Ascending aorta (tissue), 2 donors: ENCODE measurements at places on chromosomes 5 and 9. TPM values are rescaled to one million over a fixed set of nuclear protein-coding genes. Genes with fewer than 3 reads are reported as not detected.

DNA sequence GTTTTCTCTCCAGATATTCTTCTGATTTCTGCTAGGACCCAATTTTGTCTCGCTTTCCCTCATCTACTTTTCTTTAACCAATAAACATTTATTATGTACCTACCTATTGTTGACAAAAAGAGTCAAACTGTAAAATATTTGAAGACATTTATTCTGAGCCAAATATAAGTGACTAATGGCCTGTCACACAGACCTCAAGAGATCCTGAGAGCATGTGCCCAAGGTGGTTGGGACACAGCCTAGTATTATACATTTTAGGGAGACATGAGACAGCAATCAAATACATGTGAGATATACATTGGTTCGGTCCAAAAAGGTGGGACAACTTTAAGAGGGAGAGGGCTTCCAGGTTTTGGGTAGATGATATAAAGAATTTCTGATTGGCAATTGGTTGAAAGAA is 191.8 kb downstream of the NXNL2 start:
- H3K4me3 ChIP-seq = no peak overlapping the region
- no peaks in the 10 kb centered on the region for H3K4me1 ChIP-seq
- no peak overlapping the region for H3K27ac ChIP-seq
- no peaks in the 10 kb centered on the region for H3K27me3 ChIP-seq
- H3K36me3 ChIP-seq = no peaks in the 10 kb centered on the region

The DMGDH gene
- total RNA-seq = 0.75 TPM

GRCh38 chr5:10704949-10705621 is 55.9 kb downstream of the DAP start:
- H3K36me3 ChIP-seq = no peaks in the 10 kb centered on the region
- H3K4me3 ChIP-seq = no peak overlapping the region
- H3K27ac ChIP-seq = no peak overlapping the region
- H3K27me3 ChIP-seq = no peaks in the 10 kb centered on the region

The TMEM215 gene
- total RNA-seq = 0.75 TPM

DNA sequence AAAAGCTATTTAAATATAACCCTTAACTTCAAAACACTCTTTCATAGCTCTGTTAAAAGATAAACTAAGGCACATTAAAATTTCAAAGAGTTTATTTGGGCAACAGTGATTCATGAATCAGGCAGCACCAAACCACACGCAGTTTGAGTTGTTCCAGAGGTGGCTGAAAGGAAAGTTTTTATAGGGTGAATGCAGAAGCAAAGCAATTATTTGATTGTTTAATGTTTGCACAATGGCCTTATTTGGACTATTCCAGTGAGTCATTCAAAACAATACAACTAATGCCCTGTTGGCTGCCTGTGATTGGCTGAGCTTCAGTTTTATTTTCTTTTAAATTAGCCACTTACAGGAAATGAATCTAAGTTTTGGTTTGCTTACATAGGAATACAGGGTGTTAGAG is 125.3 kb downstream of the CEP120 start:
- H3K4me3 ChIP-seq = no peak overlapping the region
- DNase-seq = no peak
- H3K27ac ChIP-seq = peak overlapping the region; percentile 64
- no peaks in the 10 kb centered on the region for H3K36me3 ChIP-seq

The PPWD1 gene
- total RNA-seq = 28.6 TPM

The BAAT gene
- 0.53 TPM for total RNA-seq

DNA sequence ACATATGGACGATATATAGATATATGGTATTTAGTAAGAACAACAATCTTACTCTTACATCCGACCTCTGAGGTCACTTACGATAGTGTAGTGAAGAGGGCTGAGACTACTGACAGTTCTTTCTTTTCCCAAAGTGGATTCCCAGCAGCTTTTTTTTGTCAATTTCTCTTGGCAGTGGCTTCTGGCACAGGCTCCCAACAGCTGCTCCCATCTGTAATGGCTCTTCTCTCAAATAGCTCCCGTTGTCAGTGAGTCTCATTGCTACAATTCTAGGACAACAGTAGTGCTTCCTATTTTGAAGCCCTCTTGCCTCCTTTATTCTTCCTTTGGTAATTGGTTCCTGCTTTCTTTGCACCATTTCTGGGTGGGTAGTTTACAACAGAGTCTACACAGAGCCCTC is 68.4 kb downstream of the SLC25A46 start:
- H3K27me3 ChIP-seq = no peaks in the 10 kb centered on the region
- no peak overlapping the region for H3K4me3 ChIP-seq
- no peak overlapping the region for H3K27ac ChIP-seq
- no peaks in the 10 kb centered on the region for H3K4me1 ChIP-seq
- H3K36me3 ChIP-seq = no peaks in the 10 kb centered on the region

DNA sequence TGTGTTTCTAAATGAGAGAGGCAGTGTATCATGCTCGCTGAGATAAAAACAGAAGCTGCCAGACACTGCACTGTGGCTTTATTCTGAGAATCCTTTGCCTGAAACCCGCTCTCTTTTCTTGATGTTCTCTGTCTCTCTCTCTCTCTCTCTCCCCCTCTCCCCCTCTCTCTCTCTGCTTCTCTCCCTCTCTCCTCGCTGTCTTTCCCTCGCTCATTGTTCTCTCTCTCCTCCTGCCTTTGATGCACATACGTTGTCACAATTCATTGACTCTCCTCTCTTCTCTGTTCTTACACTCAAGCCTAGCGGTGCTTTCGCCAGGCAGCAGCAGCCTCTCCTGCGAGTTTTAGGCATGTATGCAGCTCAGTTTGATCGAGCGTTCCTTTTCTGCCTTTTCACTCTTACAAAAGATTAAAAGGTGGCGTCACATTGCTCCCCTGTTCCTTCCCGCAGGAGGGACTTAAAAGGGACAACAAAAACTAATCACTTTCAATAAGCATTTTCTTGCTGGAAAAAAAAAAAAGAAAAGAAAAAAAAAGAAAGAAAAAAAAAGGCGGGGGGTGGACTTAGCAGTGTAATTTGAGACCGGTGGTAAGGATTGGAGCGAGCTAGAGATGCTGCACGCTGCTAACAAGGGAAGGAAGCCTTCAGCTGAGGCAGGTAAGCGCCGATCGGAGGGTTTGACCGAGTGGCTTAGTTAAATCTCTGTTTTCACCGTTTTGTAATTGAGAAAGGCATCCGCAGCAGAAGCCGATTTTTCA is 717.9 kb upstream of the WWC1 start:
- DNase-seq = no peak
- no peaks in the 10 kb centered on the region for H3K4me1 ChIP-seq
- no peaks in the 10 kb centered on the region for H3K27me3 ChIP-seq
- peak overlapping the region; percentile 32 for H3K4me3 ChIP-seq
- no peak overlapping the region for H3K27ac ChIP-seq

GRCh38 chr5:17411436-17412402 is 86.3 kb upstream of the TAF11L2 start:
- DNase-seq = no peak
- no peak overlapping the region for H3K27ac ChIP-seq
- H3K27me3 ChIP-seq = no peaks in the 10 kb centered on the region
- no peak overlapping the region for H3K4me3 ChIP-seq

The NUTM2G gene
- not detected for total RNA-seq

DNA sequence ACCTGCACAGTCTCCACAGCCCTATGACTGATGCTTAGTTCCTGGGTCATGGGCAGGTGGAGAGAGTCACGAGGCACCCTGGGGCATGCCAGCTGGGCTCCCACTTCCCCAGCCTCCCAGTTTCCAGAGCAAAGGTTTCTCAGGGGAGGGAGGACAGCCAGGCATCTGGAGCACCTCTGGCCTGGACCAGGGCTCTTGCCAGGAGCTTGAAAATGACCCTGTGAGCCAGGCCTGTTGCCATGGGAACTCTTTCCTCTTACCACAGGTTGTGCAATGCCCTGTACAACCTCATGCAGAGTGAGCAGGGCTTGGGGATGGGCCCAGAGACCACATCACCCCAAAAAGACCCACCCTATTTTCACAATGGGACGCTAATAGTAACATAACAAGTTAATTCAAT is 113.1 kb downstream of the PSD2 start:
- H3K4me1 ChIP-seq = peaks cover 5% of the 10 kb centered on the region
- no peaks in the 10 kb centered on the region for H3K36me3 ChIP-seq
- H3K27ac ChIP-seq = no peak overlapping the region
- peaks cover 5% of the 10 kb centered on the region for H3K27me3 ChIP-seq

The GABRA6 gene
- total RNA-seq = not detected

DNA sequence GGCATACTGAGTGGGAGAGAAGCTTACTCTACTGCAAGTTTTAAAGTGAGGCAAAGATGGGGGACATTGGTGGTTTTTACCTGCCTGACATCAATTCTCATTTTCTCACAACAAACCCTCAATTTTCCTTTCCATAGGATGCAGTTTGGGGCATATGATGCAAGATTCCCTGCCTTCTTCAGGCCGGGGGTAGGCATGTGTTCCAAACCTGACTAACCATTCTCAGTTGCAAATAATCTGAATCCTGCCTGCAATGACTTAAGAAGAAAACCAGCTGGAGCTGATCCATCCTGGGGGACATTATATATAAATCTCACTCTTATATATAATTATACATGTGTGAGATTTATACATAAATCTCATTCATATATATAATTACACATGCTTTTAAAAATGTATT is 223.6 kb upstream of the EFNA5 start:
- no peaks in the 10 kb centered on the region for H3K36me3 ChIP-seq
- H3K27me3 ChIP-seq = no peaks in the 10 kb centered on the region
- peak overlapping the region; percentile 34 for H3K4me3 ChIP-seq
- no peak overlapping the region for H3K27ac ChIP-seq
- H3K4me1 ChIP-seq = peaks cover 3% of the 10 kb centered on the region

The IRX2 gene
- not detected for total RNA-seq

DNA sequence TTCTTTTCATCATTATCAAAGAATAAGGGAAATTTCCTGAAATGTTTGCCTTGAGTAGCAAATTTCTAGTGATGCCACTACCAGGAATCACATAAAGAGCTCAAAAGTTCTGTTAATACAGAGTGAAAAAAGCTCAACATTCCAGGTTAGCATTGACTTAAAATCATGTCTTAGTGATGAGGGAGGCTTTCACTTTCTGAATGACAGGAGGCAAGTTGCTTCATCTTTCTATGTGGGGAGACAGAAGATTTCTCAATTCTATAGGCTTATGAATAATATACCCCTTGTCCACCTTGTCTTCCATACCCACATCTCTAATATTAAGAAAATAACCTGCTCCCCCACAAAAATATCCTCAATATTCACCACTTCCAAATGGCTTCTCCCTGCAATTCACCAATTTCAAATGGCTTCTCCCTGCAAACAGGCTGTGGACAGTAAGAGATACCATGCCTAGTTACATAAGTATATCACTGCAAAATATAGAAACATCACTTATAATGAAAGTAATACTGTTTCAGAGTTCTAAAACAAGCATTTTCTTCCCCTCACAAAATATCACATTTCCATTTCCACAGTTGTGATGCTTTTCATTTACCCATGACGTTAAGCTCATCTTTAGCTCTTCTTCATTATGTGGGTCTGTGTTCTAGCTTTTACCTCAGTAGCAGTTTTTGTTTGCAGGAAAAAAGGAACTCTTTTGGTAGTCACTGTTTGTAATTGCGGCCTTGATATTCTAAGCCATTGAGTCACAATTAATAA is 2.2 kb upstream of the JAK2 start:
- no peak for DNase-seq
- no peaks in the 10 kb centered on the region for H3K36me3 ChIP-seq
- peaks cover 4% of the 10 kb centered on the region for H3K4me1 ChIP-seq
- no peak overlapping the region for H3K4me3 ChIP-seq
- peak overlapping the region; percentile 97 for H3K27ac ChIP-seq

DNA sequence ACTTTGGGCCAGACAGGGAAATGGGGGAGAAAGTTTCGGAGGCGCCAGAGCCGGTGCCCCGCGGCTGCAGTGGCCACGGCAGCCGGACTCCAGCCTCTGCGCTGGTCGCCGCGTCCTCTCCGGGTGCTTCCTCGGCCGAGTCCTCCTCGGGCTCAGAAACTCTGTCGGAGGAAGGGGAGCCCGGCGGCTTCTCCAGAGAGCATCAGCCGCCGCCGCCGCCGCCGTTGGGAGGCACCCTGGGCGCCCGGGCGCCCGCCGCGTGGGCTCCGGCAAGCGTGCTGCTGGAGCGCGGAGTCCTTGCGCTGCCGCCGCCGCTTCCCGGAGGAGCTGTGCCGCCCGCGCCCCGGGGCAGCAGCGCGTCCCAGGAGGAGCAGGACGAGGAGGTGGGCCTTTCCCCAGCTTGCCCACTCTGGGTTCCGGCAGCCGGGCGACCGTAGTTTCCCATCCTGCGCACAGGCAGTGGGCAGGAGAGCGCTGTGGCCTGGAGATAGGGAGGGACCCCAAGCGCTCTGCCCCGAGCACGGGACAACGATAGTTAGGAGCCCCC is 516 bp downstream of the MAST4 start:
- H3K4me3 ChIP-seq = peak overlapping the region; percentile 77
- no peak for DNase-seq
- peaks cover 3% of the 10 kb centered on the region for H3K4me1 ChIP-seq
- H3K27me3 ChIP-seq = no peaks in the 10 kb centered on the region
- no peak overlapping the region for H3K27ac ChIP-seq
- no peaks in the 10 kb centered on the region for H3K36me3 ChIP-seq

The ZNF608 gene
- total RNA-seq = 15.4 TPM

GRCh38 chr5:55154873-55155272 is 5.1 kb upstream of the GPX8 start:
- H3K27ac ChIP-seq = no peak overlapping the region
- no peaks in the 10 kb centered on the region for H3K36me3 ChIP-seq
- H3K4me3 ChIP-seq = no peak overlapping the region

GRCh38 chr9:72333197-72333596 is 31.8 kb downstream of the ZFAND5 start:
- no peaks in the 10 kb centered on the region for H3K36me3 ChIP-seq
- H3K27ac ChIP-seq = no peak overlapping the region
- DNase-seq = no peak
- H3K27me3 ChIP-seq = no peaks in the 10 kb centered on the region
- no peak overlapping the region for H3K4me3 ChIP-seq

The ALDH7A1 gene
- 1.4 TPM for total RNA-seq

The SMIM23 gene
- not detected for total RNA-seq

- H3K4me1 ChIP-seq = peaks cover 21% of the 10 kb centered on the region
- H3K27ac ChIP-seq = peak overlapping the region; percentile 91
- no peaks in the 10 kb centered on the region for H3K36me3 ChIP-seq
- H3K27me3 ChIP-seq = no peaks in the 10 kb centered on the region
- DNase-seq = no peak
Measured at GRCh38 chr9:134328341-134328840, 2.1 kb downstream of the RXRA start.

- no peak overlapping the region for H3K4me3 ChIP-seq
- H3K4me1 ChIP-seq = no peaks in the 10 kb centered on the region
- no peaks in the 10 kb centered on the region for H3K27me3 ChIP-seq
- H3K27ac ChIP-seq = no peak overlapping the region
Measured at GRCh38 chr9:134223091-134223490, 58.7 kb upstream of the RNU6ATAC start.

The MUSK gene
- not detected for total RNA-seq

The PLPPR1 gene
- not detected for total RNA-seq

DNA sequence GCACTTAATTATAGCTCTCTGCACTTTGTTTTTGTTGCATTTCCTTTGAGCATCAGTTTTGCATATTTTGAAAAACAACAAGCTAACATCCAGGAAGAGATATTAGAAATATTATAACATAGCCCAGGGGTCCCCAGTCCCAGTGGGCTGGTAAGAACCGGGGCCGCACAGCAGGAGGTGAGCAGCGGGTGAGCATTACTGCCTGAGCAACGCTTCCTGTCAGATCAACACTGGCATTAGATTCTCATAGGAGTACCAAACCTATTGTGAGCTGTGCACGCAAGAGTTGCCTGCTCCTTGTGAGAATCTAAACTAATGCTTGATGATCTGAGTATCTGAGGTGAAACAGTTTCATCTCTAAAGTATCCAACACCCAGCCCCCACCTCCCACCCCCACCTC is 675.9 kb upstream of the ZNF608 start:
- no peaks in the 10 kb centered on the region for H3K27me3 ChIP-seq
- H3K4me1 ChIP-seq = no peaks in the 10 kb centered on the region
- no peak for DNase-seq
- H3K36me3 ChIP-seq = no peaks in the 10 kb centered on the region
- no peak overlapping the region for H3K27ac ChIP-seq

The ALDH1A1 gene
- 43.9 TPM for total RNA-seq
